ENCODE measurements at places on chromosomes 12 and 14. TPM values are rescaled to one million over a fixed set of nuclear protein-coding genes. Genes with fewer than 3 reads are reported as not detected.

KIF26A gene
- total RNA-seq, result 3.8 TPM

ARHGAP5 gene
- total RNA-seq, result 38.9 TPM

EDDM3A gene
- total RNA-seq, result not detected

PPP4R3A gene
- 95.1 TPM for total RNA-seq

GPR68 gene
- 0.30 TPM for total RNA-seq

DIO3 gene
- total RNA-seq, result 0.07 TPM

IL25 gene
- total RNA-seq, result not detected

MGP gene
- total RNA-seq, result not detected

TMEM233 gene
- not detected for total RNA-seq

PIANP gene
- 0.75 TPM for total RNA-seq

DBX2 gene
- not detected for total RNA-seq

TGM1 gene
- 1.5 TPM for total RNA-seq

NR4A1 gene
- 37.1 TPM for total RNA-seq

PMCH gene
- total RNA-seq, result not detected

TCL1A gene
- total RNA-seq, result not detected

TSHR gene
- total RNA-seq, result not detected

B3GNT4 gene
- 0.60 TPM for total RNA-seq

KRT73 gene
- total RNA-seq, result not detected

TAS2R46 gene
- total RNA-seq, result not detected

RNASE3 gene
- total RNA-seq, result not detected

MMP19 gene
- 0.38 TPM for total RNA-seq

SLC25A47 gene
- total RNA-seq, result not detected

IAPP gene
- not detected for total RNA-seq

TMBIM4 gene
- total RNA-seq, result 52.5 TPM

TBC1D30 gene
- 0.81 TPM for total RNA-seq

CCDC184 gene
- total RNA-seq, result 2.8 TPM

SLCO1B1 gene
- 0.28 TPM for total RNA-seq

Measured in A549 treated with AZD2906 at 1 μM for 4 hours (cell line).